ENCODE measurements at places on chromosomes 5 and 9. TPM values are rescaled to one million over a fixed set of nuclear protein-coding genes. Genes with fewer than 3 reads are reported as not detected.

DNA sequence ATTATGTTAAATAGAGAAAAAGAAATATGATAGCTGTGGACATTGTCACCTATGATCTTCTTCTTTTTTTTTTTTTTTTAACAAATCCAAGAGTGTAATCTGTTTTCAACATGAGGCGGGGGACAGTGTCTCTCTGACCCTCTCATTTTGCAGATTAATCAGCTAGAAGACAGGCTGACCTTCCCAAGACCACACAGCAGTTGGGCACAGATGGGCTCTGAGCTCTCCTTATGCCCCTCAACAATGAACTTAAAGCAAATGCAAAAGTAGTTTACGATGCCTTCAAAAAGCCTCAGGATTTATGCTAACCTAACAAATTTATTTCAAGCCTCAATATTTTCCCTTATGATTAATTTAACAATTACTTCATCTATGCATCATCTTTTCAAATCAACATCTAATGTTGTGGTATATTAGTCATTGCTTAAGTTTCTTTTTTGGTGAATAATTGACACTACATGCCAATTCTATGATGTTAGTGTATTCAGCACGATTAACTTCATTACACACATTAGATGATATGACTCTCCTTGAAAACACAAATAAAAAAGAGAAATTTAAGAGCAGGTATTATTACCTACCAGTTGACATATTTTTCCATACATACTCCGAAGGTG is 7.4 kb downstream of the NFIL3 start:
- H3K27ac ChIP-seq = peak overlapping the region; percentile 9
- peak; percentile 74 for DNase-seq
- H3K4me3 ChIP-seq = peak overlapping the region; percentile 6
- no peaks in the 10 kb centered on the region for H3K27me3 ChIP-seq
- no peaks in the 10 kb centered on the region for H3K36me3 ChIP-seq
- H3K4me1 ChIP-seq = peaks cover 18% of the 10 kb centered on the region

DNA sequence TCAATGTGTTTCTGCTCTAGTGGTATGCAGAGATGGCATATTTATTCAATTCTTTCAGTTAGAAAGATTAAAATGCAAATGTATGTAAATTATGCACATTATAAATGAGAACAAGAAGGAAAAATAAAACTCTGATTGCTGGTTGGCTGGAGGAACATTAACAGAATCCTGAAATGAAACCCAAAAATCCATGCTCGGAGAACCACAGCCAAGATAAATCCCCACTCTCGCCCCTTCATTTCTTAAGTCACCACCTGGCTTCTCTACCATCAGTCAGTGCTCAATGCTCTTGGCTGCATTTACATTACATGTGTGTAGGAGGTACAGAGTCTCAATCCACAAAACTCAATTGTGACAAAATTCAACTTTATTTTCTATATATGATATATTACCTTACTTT is 184.9 kb downstream of the TRIM36 start:
- DNase-seq = no peak
- no peak overlapping the region for H3K4me3 ChIP-seq
- H3K4me1 ChIP-seq = no peaks in the 10 kb centered on the region

The AMBP gene
- 0.17 TPM for total RNA-seq

The PCDHGB6 gene
- 4.3 TPM for total RNA-seq

DNA sequence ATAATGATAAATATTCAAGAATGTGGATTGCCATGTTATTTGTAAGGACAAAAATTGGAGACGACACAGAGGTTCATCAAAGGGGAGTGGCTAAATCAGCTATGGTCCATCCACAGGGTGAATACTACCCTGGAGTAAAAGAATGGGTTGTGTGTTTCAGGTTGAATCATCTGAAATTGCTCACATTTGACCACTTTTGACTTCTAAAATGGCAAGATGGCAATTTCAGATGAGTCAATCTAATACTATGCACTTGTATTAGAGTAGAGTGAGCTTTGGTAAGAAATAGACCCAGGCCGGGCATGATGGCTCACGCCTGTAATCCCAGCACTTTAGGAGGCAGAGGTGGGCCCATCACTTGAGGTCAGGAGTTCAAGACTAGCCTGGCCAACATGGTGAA is 131.8 kb downstream of the GAPVD1 start:
- no peaks in the 10 kb centered on the region for H3K27me3 ChIP-seq
- no peaks in the 10 kb centered on the region for H3K36me3 ChIP-seq
- no peak overlapping the region for H3K27ac ChIP-seq
- H3K4me3 ChIP-seq = no peak overlapping the region

DNA sequence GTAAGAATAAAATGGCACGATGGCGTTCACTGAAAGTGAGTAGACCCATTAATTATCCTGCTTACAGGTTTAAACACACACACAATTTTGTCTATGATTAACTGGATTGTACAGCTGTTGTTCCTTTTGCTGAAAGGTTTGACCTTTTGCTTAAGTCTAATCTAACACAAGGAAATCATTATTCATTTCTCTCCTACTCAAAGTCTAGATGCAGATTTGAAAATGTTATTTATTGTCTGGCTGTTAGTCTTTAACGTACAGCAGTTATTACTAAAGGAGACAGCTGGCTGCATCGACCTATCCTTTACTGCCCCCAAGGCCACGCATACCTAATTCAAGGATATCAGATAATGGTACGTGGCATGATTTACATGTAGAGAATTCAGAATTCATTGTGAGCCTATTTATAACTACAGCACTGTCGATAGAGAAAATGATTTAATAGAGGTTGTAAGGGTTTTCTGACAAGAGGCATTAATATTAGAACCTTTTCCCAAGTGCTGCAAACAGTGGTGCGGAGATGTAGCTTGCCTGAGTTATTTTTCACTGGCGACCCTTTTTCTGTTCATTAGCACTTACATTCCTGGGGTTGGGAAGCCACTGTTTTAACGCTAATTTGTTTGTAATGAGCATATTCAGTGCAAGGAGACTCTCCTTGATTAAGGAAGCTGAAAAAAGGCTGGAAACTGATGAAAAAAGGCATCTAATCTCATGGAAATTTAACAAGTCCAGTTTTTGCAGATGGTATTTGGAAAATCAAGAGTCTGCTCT is 368.4 kb upstream of the GRAMD2B start:
- H3K36me3 ChIP-seq = no peaks in the 10 kb centered on the region
- H3K27me3 ChIP-seq = no peaks in the 10 kb centered on the region
- no peak overlapping the region for H3K4me3 ChIP-seq
- DNase-seq = no peak

The SPATA31D4 gene
- total RNA-seq = not detected

The BSPRY gene
- not detected for total RNA-seq

- no peaks in the 10 kb centered on the region for H3K27me3 ChIP-seq
- H3K4me1 ChIP-seq = no peaks in the 10 kb centered on the region
- no peak for DNase-seq
- no peak overlapping the region for H3K27ac ChIP-seq
These were observed 102.9 kb downstream of the ZFAND5 start for GRCh38 chr9:72262063-72262462.

DNA sequence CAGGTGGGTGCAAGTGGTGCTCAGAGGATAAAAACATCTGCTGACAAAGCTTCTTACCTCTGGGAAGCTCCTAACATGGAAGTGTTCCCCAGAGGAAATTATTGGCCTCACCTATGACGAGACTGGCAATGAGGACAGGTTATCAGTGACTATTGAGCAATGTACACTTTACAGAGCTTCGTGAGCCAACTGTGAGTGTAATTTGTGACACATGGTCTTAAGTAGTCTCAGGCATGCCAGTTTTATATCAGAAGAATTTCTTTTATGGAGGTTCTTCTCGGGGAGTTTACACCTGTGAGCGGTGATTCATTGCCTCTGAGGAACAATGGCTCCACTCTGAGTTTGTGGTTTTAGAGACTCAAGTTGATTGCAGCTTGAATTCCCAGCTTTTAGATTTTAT is 11.3 kb downstream of the ANKDD1B start:
- H3K27ac ChIP-seq = no peak overlapping the region
- peaks cover 1% of the 10 kb centered on the region for H3K4me1 ChIP-seq
- H3K4me3 ChIP-seq = no peak overlapping the region
- H3K36me3 ChIP-seq = no peaks in the 10 kb centered on the region
- H3K27me3 ChIP-seq = no peaks in the 10 kb centered on the region
- DNase-seq = no peak

DNA sequence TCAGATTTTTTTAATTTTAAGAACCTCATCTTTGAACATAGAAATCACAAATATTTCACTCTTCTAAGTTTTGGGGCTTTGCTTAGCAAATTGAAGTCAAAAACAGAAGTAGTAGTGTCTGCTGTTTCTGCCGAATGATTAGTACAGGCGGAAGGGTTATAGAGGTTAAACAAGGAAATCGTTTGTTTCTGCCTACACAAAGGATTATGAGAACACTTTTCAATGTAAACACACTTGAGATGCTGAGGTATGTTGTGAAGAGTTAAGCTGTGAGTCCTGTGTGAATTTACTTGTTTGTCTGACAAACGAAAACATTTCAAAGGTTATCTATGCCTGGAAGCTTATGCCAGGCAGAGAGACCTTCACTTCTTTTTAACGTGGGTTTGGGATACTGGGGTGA is 224.8 kb downstream of the CETN3 start:
- DNase-seq = no peak
- no peak overlapping the region for H3K27ac ChIP-seq
- no peaks in the 10 kb centered on the region for H3K27me3 ChIP-seq
- H3K4me1 ChIP-seq = no peaks in the 10 kb centered on the region

The TAS2R1 gene
- not detected for total RNA-seq

- H3K27ac ChIP-seq = no peak overlapping the region
- H3K4me1 ChIP-seq = no peaks in the 10 kb centered on the region
- no peak for DNase-seq
- H3K36me3 ChIP-seq = no peaks in the 10 kb centered on the region
- H3K27me3 ChIP-seq = no peaks in the 10 kb centered on the region
- H3K4me3 ChIP-seq = no peak overlapping the region
These were observed 1290.6 kb upstream of the CDH6 start for GRCh38 chr5:29902859-29903258.

The SPOCK1 gene
- total RNA-seq = 30.3 TPM

DNA sequence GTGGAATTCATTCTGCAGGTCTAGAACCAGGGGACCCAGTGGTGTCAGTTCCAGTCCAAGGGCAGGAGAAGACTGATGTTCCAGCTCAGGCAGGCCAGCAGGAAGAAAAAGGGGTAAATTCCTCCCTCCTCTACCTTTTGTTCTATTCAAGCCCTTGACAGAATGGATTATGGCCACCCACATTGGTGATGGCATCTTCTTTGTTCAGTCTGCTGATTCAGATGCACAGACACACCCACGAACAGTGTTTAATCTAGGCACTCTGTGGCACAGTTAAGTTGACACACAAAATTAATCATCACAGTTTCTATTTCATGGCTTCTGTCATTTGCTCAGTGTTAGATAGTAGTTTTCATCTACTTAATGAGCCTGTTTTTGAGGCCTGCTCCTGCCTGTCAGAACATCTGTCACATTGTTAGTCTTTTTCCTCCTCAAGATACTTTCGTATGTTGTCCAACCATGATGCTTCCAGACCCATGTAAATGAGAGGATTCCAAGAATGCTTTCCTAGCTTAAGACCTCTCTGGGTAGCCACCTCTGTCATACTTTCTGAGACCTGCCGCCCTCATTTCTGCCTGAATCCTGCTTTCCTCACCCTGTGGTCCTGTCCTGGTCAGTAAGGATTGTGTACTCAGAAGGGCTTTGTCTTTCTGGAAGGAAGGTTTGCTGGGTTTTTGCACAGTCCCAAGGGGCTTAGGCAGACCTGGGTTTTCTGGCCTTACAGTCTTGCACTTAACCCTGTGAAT is 72.5 kb downstream of the SPIN1 start:
- no peaks in the 10 kb centered on the region for H3K36me3 ChIP-seq
- peak; percentile 64 for DNase-seq
- H3K27me3 ChIP-seq = no peaks in the 10 kb centered on the region
- peaks cover 4% of the 10 kb centered on the region for H3K4me1 ChIP-seq
- no peak overlapping the region for H3K27ac ChIP-seq
- H3K4me3 ChIP-seq = no peak overlapping the region

The ANKRD55 gene
- under 0.01 TPM for total RNA-seq

Data from fibroblast of lung (primary cell).